Mesenteric fat pad (tissue), 1 donor: ENCODE measurements at places on chromosomes 5 and 9. TPM values are rescaled to one million over a fixed set of nuclear protein-coding genes. Genes with fewer than 3 reads are reported as not detected.

OR1Q1 gene
- not detected for total RNA-seq

DNA sequence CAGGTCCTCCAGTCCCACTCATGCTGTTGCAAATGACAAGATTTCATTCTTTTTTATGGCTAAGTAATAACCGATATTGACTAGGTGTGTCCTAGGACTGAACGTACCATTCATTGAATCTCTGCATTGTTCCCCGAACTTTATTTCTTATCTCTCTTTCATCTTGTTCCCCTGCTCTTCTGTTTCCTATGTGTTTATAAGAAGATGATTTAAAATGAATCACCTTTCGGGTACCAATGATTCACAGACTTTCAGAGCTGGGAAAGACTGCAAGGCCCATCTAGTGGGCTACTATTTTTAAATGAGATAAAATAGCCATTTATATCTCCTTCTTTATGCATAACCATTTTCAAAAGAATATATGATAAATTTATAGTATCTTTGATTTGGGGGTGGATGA is 133.0 kb downstream of the CDH18 start:
- no peak for DNase-seq

DNA sequence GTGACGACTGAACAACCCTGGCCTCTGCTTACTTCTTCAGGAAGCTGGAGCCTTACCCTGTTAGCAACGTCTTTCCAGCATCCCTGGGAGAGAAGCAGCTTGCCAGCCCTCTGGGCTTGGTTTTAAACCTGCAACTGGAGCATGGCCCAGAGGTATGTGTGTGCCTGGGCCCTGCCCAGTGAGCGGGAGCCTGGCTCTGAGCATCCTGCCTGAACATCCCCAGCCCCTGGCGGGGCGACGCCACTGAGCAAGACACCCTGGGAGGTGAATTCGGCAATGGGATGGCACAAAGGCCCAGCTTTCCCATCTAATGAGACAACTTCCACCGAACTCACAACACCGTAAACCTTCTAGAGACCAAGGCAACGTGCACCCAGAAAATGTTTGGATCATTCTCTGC is 23.6 kb downstream of the IRX4 start:
- no peak for DNase-seq

DNA sequence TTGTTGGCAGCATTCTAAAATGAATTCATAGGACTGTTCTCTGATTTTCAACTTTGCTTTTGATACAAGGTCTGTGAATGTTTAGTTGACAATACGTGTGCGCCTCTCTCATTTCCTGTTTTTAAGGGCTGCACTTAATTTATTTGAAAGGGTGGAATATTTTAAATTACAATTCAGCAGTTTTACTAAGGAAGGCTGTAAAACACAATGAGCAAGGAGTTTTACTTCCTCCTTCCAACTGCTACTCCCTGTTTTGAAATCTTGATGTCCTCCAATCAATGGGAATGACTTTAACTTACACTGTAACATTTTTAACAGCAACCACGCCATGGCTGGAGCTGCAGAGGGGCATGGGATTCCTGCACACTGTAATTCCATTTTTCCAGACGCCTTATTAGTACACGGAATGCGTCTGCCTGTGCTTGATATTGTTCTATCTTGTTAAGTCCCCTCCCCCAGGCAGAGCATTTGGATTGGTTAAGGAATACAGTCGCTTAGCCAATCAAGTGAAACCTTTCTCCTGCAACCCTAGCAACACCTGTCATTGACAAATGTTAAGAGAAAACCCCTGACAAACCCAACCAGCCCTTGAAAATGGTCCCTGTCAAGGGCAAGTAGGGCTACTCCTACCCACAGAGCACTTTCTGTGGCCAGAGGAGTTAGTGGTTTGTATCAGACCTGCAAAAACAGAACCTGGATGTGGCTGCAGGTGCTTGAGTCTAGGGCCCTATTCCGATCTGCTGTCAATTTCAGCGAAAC is 12.5 kb upstream of the ZSWIM6 start:
- DNase-seq, result no peak

- DNase-seq, result no peak
Measured at GRCh38 chr9:29348999-29349398, 1775.7 kb upstream of the C9orf72 start.
